ENCODE measurements at places on chromosomes 11 and 22. TPM values are rescaled to one million over a fixed set of nuclear protein-coding genes. Genes with fewer than 3 reads are reported as not detected.

Gene C11orf21
- 0.21 TPM for total RNA-seq

Gene PRG3
- not detected for total RNA-seq

Gene C22orf42
- not detected for total RNA-seq

Gene LMO2
- not detected for total RNA-seq

Gene IFITM2
- 7.3 TPM for total RNA-seq

Gene HTATIP2
- total RNA-seq: 87.9 TPM

Gene FAM181B
- total RNA-seq: not detected

Gene SUSD2
- total RNA-seq: 7.0 TPM

Gene PRODH
- 39.0 TPM for total RNA-seq

Gene SCGB1C1
- total RNA-seq: not detected

Gene ACRV1
- total RNA-seq: not detected

Gene F2
- total RNA-seq: 60.0 TPM

Gene SNX32
- not detected for total RNA-seq

Gene SIK2
- 40.2 TPM for total RNA-seq

Gene OR52B6
- total RNA-seq: not detected

Gene SMDT1
- total RNA-seq: 65.7 TPM

Gene BAIAP2L2
- 4.9 TPM for total RNA-seq

Gene PDGFD
- total RNA-seq: not detected

Gene IL18
- 32.8 TPM for total RNA-seq

Gene VSIG10L2
- total RNA-seq: not detected

Gene IZUMO1R
- not detected for total RNA-seq

Gene SLC17A6
- not detected for total RNA-seq

Gene PGA4
- not detected for total RNA-seq

Measured in Caco-2 (cell line).